ENCODE measurements at places on chromosomes 3 and 15. TPM values are rescaled to one million over a fixed set of nuclear protein-coding genes. Genes with fewer than 3 reads are reported as not detected.

RTP3 gene
- total RNA-seq, result not detected

SLC27A2 gene
- 8.3 TPM for total RNA-seq

WDR72 gene
- total RNA-seq, result not detected

COL6A5 gene
- not detected for total RNA-seq

ADAMTSL3 gene
- total RNA-seq, result 9.1 TPM

LDHAL6B gene
- not detected for total RNA-seq

REC114 gene
- total RNA-seq, result not detected

CTXND1 gene
- 5.0 TPM for total RNA-seq

VGLL3 gene
- total RNA-seq, result 1.1 TPM

PSTPIP1 gene
- total RNA-seq, result 15.7 TPM

PTH1R gene
- total RNA-seq, result 12.4 TPM

SHC4 gene
- total RNA-seq, result not detected

GCSAM gene
- total RNA-seq, result not detected

DUOX1 gene
- 0.54 TPM for total RNA-seq

ECE2 gene
- not detected for total RNA-seq

FAM43A gene
- 8.3 TPM for total RNA-seq

DHX36 gene
- total RNA-seq, result 40.3 TPM

MORC1 gene
- total RNA-seq, result not detected

EPHB1 gene
- 3.2 TPM for total RNA-seq

CPOX gene
- 42.4 TPM for total RNA-seq

LRIG1 gene
- 65.2 TPM for total RNA-seq

C2CD4B gene
- 4.0 TPM for total RNA-seq

IGDCC3 gene
- not detected for total RNA-seq

ANKUB1 gene
- total RNA-seq, result not detected

GP5 gene
- total RNA-seq, result not detected

MUSTN1 gene
- 28.9 TPM for total RNA-seq

RBSN gene
- 17.2 TPM for total RNA-seq

MYO5A gene
- total RNA-seq, result 16.5 TPM

GOLGA6D gene
- total RNA-seq, result not detected

AADACL2 gene
- total RNA-seq, result not detected

PRTG gene
- 0.19 TPM for total RNA-seq

PTX3 gene
- not detected for total RNA-seq

DUOX2 gene
- 0.19 TPM for total RNA-seq

THBS1 gene
- total RNA-seq, result 68.7 TPM

LEKR1 gene
- total RNA-seq, result not detected

OR5H14 gene
- not detected for total RNA-seq

SEMA3G gene
- 24.2 TPM for total RNA-seq

CADPS gene
- total RNA-seq, result 28.1 TPM

GOLGA6L9 gene
- total RNA-seq, result 5.3 TPM

ASB14 gene
- total RNA-seq, result not detected

MYL3 gene
- total RNA-seq, result not detected

RARRES1 gene
- total RNA-seq, result 225 TPM

KLHL40 gene
- total RNA-seq, result not detected

RRP9 gene
- 9.9 TPM for total RNA-seq

UROC1 gene
- not detected for total RNA-seq

UBA7 gene
- total RNA-seq, result 155 TPM
